ENCODE measurements at places on chromosomes 2 and 18.
A peak's percentile ranks its signal among the peaks of the same experiment; 100 is the strongest.

DNA sequence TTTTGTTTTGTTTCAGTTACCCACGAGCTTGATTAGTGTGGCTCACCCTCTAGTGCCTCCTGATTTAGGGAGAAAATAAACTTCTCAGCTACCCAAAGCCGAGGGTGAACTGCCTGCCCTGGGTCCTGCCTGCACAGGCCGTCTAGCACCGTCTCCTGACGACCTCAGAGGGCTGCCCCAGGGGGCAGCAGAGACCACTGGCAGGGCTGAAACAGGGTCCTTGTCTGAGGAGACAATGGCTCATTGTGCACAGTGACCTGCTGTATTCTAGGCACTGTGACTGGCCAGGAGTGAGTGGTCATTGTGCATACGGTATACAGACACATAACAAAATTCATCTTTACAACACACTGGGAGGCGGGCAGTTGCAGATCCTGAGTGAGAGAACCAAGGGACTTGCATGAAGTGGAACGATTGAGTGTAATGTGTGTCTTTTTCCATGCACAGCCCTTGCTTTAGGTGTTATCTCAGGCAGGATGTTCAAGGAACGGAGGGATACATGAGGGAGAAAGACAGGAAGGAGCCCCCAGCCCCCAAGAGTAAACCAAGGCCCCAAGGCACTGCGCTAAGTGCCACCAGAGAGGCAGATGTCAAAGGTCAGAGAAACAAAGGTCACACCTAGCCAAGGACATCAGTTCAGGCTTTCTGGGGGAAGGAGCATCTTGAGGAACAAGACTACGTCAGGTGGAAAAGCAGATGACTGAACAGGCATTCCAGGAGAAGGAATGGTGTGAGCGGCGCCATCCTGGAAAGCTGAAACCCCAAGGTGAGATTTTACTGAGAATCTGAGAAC, 421.3 kb downstream of the LPIN1 start:
- DNase-seq, result no peak

- no peak for DNase-seq
Observed at GRCh38 chr2:40160751-40161218, 291.1 kb downstream of the SLC8A1 start.

DNA sequence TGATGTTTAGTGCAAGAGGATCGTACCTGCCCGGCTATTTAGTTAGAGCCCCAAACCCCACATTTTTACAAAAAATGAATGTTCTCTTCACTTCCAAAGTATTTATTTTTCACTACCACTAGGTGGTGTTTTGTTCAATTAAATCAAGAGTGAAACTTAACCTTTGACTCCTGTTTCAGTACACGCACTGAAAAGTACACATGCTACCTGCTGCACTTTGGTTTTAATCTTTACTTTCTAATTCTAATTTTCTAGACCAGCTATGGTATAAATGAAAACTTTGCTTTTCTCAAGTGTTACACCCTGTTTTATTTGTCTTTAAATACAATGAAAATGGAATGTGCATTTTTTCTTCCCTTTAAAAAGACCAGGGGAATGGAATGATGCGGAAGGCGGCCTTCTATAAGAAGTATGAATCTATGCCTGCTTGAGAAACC, 31.4 kb upstream of the CHN1 start:
- peak; percentile 40 for DNase-seq

DNA sequence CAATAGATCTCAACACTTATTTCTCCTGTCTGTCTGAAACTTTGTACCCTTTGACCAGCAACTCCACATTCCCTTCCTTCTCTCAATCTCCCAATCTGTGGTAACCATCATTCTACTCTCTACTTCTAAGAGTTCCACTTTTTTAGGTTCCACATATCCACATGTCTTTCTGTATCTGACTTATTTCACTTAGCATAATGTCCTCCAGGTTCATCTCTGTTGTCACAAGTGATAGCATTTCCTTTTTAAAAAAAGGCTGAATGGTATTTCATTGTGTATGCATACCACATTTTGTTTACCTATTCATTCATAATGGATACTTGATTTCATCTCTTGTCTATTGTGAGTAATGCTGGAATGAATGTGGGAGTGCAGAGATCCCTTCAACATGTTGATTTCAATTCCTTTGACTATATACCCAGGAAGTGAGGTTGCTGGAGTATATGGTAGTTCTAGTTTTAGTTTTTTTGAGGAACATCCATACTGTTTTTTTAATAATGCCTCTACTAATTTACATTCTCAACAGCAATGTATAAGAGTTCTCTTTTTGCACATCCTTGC, 18.8 kb upstream of the MMADHC start:
- DNase-seq, result no peak

DNA sequence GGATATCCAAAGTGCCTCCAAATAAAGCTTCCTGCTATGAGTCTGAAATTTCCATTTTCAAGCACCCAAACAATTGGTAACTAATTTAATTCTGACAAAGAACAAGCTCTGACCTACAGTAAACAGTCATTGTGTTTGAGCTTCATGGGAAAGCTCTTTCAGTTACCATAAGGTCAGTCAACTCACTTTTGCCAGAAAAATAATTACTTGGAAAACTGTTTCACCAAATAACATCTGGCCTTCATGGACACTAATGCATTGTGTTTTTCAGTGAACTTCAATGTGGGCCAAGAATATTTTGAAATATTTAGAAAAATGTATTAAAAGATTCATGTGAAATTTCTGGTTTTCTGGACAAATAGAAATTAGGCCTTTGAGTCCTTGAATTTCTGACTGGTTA, 369.9 kb downstream of the GALR1 start:
- no peak for DNase-seq

DNA sequence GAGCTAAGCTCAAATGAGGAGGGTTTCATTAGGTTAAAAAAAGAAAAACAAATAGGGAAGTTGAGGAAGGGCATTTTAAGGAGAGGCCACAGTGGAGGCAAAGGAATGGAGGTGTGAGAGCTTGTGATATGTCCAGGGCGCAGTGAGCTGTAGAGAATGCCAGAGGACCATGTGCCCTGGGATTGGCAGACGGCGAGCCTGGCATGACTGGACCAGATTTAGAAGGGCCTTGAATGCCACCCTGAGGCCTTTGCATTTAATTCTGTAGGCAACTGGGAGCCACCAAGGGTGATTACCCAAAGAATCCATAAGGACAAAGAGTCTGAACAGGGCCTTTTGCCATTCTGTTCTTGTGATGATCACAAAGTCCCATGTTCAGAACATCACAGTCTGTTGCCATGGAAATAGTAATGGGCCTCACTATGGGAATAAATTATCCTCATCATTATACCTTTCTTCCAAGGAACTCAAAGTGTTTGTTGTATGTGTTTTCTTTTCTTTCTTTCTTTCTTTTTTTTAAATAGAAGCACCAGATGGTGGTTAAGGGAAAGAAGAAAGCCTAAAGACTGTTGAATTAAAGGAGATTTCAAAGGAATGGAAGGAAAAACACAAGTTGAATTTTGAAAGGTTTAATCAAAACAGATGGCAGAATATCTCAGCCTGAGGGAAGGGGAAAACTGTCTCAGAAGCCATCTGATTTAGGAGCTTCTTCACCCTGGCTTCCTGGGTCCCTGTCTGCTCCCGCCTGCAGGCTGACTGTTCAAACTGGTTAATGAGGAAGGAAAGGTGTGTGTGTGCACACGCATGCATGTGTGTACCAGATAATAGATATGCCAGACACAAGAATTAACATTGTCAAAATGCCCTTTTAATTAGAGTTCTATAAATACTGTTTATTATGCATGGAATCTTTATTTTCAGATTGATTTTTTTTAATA, 31.6 kb upstream of the NCOA1 start:
- DNase-seq, result no peak

GRCh38 chr2:62672601-62673000, 32.9 kb upstream of the EHBP1 start:
- DNase-seq, result no peak

- no peak for DNase-seq
Observed at GRCh38 chr2:91442246-91442905, 2750.9 kb downstream of the RPIA start.

DNA sequence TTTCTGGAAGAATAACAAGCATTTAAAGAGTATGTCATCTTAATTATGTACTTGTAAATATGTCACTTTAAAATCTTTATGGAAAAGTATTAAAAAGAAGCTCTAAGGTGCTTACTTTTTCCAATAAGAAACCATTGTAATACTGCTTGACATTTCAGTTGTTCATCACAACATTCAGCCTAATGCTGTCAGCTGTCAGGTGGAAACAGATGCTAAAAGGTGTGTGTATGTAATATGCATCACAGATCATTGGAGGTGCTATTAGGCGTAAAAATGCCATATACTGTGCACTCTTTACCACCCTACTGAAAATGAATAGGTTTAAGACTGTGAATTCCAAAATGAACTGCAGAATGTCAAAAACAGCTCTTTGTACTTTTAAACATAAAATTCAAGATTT, 40.3 kb downstream of the METTL8 start:
- DNase-seq, result no peak

- DNase-seq, result no peak
Observed at GRCh38 chr2:186554429-186554828, 35.4 kb upstream of the ITGAV start.

DNA sequence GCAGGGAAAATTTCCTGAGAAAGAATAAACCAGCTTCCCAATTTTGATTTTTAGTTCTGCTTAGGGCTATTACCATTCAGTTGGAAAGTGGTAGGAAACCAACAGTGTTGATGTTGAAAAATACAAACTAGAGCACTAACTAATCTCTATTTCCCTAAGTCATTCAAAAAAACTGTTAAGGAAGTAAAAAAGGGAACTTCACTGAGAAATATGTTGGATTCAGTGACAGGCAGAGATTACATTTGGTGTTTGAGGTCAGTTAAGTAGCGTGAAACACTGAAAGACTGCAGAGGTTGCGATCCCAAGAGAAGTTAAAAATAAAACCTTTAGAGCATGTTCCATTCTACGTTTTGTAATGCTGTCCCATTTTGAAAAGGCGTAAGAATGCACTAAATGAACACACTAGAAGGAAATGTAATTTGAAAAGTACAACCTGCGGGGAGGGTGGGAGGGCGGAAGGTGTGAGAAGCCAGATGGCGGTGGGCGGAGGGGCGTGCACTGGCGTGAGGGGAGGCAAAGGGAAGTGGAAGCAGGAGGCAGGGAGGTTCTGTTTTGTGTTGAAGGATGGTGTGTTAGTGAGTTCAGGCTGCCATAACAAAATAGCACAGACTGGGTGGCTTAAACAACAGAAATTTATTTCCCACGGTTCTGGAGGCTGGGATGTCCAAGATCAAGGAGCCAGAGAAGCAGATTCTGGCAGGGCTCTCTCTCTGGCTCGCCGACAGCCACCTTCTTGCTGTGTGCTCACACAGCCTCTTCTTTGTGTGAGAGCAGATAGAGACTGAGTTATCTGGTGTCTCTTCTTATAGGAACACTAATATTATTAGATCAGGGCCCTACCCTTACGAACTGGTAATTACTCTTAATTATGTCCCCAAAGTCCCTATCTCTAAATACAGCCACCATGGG, 94.3 kb upstream of the KCTD1 start:
- no peak for DNase-seq

DNA sequence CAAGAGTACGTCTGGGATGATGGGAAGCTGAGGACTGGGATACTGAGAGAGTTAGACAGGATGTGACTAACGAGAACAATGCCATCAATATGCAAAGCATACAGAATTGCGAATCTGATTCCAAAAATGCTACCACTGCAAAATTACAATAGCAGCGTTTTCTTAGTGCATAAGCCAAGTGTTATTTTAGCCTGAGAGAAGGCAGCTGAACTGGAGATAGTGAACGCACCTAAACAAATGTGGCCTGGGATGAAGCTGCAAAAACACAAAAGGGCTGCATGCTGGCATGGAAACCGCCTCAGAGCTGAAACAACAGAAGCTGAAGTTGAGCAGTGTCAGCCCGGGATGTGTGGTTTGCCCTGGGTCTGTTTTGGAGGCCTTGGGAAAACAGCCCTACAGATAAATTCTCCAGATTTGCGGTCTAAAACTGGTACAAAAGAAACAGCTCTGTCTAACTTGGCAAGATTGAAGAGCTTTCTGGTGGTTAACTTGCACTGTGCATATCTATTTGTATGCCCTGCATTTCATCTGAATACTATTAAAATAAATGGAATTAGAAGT, 45.5 kb downstream of the LYPD6 start:
- DNase-seq, result no peak

DNA sequence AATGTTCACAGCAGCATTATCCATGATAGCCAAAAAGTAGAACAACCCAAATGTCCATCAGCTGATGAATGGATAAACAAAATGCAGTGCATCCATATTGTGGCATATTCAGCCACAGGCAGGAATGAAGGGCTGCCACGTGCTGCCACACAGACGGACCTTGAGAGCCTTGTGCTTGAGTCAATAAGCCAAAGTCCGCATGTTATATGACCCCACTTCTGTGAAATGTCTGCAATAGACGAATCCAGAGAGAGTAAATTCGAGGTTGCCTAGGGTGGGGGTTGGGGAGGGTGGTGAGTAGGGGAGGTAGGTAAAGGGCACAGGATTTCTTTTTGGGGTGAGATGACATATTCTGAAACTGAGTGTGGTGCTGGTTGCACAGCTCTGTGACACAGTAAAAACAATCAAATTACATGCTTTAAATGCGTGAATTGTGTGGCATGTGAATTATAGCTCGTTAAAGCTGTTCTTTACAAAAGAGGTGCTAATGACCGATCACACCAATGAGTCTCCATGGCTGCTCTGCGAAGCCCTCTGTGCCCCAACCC, 38.9 kb upstream of the LDLRAD4 start:
- no peak for DNase-seq

- DNase-seq, result no peak
Observed at GRCh38 chr2:27000228-27000627, 29.8 kb downstream of the MAPRE3 start.
